ENCODE measurements at places on chromosomes 7 and 10. TPM values are rescaled to one million over a fixed set of nuclear protein-coding genes. Genes with fewer than 3 reads are reported as not detected.

DNA sequence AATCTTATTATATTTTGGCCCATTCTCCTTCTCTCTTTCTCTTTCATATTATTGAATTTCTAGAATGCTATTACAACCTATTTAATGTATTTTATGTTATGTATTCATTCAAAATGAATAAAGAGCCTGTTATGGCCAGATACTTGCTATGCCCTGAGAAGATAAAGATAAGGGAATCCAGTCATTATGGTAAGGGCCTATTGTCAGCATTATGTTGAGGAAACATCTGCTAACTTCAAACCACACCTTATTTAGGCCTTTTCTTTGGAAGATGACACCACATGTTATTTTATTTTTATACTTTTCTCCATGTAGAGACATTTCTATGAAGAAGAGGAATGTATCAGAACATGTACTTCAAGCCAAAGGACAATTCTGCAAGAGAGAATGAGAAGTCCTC is 60.5 kb upstream of the MPP7 start:
- DNase-seq = no peak

DNA sequence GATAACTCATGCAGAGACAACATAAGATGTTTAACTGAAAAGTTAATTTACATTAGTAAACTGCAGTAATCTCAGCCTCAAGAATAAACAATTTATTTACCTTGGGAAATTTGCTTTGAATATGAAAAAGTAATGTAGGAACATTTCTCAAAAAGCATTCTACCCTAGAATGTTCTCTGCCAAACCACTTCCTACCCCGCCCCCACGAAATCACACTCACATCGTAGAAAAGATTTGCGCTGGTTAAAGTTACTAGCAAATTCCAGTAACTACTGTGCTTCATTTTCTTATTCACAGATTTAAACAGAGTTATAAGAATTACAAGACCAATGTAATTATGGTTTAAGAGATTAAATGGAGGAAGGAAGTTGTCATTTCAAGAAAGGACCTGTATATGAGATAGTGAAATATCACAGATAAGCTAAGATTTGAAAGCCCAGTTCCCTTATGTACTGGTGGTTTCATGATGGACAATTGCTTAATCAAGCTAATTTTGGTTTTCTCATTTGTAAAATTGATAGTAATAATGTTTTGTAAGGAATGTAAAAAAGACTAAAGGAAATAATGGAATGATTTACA is 175.4 kb downstream of the GNAI1 start:
- no peak for DNase-seq

- no peak for DNase-seq
Measured at GRCh38 chr7:12716134-12716681, 28.8 kb downstream of the ARL4A start.

- DNase-seq = peak; percentile 65
Measured at GRCh38 chr7:135414850-135415439, 95.0 kb downstream of the CNOT4 start.

- no peak for DNase-seq
Measured at GRCh38 chr7:151721236-151721635, 155.7 kb downstream of the PRKAG2 start.

Gene ZNF679
- not detected for total RNA-seq
